ENCODE measurements at places on chromosomes 5 and 9.

DNA sequence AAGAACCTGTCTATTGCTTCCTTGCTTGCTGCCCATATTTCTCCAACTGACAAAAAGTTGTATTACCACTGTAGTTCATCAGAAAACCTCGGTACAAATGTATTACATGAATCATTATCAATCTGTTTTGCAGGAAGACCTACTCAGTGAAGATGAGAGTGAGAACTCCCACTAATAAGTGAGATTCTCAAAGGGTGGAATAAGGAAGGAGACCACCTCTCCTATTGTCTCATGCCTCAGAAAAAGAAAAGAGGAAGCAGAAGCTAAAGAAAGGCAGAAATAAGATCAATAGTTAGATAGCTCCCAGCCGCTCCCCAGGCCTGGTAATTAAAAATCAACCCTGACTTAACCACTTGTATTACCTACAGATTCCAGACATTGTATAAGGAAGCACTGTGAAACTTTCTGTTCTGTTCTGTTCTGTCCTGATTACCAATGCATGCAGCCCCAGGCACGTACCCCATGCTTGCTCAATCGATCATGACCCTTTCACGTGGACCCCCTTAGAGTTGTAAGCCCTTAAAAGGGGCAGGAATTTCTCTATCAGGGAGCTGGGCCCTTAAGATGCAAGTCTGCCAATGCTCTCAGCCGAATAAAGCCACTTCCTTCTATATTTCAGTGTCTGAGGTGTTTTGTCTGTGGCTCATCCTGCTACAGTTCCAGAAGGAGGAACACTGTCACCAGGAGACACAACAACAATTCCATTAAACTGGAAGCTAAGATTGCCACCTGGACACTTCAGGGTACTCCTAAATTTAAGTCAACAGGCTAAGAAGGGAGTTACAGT lies 152.5 kb upstream of the COX7C start:
- no peak for DNase-seq

DNA sequence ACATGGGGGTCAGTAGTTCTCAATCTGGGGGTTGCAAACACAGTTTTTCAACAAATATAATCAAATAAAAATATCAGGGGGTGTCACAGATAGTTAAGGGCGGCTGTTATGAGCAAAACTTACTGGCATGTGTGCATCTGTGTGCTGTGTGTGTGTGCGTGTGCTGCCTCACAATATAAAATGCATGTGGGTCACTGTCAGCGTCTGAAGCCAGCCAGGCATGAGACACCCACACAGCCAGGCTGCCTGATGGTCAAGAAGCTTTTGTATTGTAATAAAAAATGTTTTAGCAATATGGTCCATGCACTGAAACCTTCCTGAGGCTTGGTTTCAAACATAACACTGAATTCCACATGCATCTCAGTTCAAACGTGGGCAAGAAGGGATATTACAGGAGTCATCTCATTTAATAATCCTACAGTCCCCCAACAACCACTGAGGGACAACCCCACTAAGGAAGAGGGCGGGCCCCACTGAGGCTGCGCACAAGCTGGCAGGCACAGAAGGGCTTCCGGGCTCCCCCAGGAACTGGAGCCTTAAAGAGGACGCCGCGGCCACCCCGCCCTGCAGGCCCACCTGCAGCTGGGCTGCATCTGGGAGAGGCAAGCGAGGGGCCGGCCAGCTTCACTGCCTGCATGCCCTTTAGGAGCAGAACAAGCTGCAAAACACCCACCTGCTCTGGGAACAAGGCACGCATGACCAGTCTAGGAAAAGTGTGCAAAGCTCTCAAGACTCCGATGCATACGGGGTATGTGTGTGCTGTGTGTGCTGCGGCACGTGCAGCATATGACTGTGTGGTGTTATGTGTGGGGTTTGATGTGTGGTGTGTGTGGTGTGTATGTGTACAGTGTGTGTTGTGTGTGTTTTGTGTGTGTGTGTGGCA lies 14.1 kb downstream of the SEMA4D start:
- DNase-seq: no peak

GRCh38 chr9:123343443-123344191 lies 12.4 kb upstream of the CRB2 start:
- no peak for DNase-seq

- no peak for DNase-seq
Observed at GRCh38 chr5:476102-476813, 33.3 kb downstream of the EXOC3 start.

DNA sequence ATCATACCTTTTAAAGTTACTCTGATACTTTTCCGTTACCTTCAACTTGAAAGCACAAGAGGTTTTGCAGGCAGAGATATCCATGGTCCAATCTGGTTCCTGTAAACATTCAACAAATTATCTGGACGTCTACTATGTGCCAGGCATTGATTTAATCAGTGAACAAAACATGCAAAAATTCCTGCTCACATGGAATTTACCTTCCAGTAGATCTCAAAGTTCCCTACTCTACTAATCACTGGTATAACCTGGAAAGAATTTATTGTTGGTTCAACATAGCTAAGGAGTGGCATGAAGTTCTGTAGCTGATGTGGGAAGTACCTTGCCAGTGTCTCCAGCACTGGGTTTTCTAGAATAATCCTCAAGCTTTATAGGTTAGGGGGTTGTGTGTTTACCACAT lies 9.8 kb downstream of the OCLN start:
- no peak for DNase-seq

GRCh38 chr5:26482076-26482809 lies 556.1 kb downstream of the CDH9 start:
- no peak for DNase-seq

GRCh38 chr9:3403315-3403714 lies 122.5 kb downstream of the RFX3 start:
- DNase-seq: no peak

- no peak for DNase-seq
Observed at GRCh38 chr9:108838017-108838416, 17.8 kb downstream of the ACTL7B start.

- no peak for DNase-seq
Observed at GRCh38 chr5:68682400-68683160, 411.2 kb upstream of the SLC30A5 start.

GRCh38 chr9:121646992-121647391 lies 4.4 kb upstream of the DAB2IP start:
- no peak for DNase-seq

DNA sequence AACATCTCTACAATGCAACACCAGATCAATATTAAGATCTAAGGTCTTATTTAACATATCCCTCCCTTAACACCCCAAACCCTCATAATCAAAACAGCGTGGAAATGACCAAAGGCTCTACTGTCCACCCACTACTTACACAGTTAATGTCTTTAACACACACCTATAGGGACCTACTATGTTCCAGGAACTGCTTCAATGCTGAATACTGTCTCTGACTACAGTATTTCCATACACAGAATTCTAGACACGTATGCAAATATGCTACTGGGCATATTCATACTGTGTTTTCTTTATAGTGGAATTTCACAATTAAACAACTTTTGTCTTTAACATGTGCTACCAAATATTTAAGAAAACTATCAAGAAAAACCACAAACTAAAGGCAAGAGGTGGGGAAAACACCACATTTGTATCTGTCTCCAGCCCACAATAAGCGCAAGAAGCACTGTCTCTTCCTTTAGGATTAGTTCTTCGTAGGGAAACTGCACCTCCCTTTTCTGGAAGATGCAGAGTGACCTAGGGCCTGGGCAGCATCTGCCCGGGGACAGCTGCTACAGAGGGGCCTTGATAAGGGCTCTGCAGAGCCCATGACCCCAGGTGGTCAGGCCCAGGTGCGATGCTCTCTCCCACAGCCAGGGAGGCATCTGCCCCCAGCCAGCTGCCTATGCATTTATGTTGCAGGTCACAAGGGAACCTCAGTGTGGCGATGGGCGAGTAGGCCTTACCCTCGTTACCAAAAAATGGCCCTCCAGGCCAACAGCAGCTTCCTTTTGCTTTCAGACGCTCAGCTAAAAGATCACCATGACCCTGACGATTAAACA lies 55.2 kb downstream of the PSMB7 start:
- no peak for DNase-seq

DNA sequence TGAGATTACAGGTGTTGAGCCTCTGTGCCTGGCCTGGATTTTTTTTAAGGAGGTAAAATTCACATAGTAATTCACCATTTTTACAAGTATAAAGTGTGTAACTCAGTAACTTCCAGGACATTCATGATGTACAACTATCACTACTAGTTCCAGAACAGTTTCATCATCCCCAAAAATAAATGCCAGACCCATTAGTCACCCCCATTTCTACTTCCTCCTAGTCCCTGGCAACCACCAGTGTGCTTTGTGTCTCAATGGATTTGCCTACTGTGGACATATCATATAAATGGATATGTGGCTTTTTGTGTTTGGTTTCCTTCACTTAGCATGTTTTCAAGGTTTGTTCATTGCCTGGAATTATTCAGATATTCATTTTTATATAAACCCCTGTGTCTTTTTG lies 72.5 kb upstream of the PANK3 start:
- no peak for DNase-seq

DNA sequence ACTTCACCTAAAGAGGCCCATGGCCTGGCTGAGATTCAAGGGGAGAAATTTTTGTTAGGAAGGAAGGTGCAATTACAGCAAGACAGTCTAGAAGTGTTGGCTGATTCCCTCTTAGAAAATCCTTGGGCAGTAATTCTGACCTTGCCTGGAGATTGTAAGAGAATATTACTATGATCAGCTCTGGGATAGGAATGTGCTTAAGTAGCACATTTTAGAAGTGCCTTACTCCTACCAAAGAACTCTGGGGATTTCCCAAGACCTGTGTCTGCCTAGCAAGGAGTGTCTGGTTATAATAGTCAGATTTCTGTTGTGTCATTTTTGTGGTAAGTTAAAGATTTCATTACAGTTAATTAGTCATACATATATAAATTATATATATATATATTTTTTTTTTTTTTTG lies 52.3 kb downstream of the NLN start:
- DNase-seq: no peak

DNA sequence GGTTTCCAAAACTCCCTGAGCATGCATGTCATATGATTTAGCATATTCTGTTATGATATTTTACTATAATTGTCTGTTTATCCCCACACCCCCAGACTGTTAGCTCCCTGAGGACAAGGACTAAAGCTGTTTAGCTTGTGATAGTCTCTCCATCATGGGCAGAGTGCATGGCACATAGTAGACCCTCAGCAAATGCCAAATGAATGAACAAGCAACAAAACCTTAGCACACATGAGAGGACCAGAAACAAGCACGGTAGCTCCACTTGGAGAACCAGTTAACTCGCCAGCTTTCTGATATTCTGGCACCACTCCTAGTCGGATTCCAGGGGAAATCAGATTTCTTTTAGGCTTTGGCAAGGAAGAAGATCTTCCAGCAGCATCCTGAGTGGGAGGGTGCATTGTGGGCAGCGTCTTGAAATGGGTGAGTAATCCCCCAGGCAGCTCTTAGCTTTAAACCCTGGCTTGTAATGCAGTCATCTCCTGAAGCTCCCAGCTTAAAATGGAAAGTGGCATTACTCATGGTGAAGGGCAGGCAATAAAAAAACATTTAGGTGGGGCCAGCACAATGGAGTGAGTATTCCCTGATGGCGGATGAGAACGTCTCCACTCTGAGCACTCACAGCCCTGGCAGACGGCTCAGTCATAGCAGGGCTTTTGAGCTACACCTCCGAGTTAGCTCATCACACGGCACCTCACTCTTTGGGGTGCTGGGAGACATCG lies 41.1 kb downstream of the FGF1 start:
- no peak for DNase-seq

- no peak for DNase-seq
Observed at GRCh38 chr5:92460505-92460904, 1077.4 kb upstream of the ARRDC3 start.

- DNase-seq: no peak
Observed at GRCh38 chr5:148091991-148092964, 28.5 kb downstream of the SPINK5 start.

GRCh38 chr5:132916086-132916485 lies 42.6 kb downstream of the LEAP2 start:
- no peak for DNase-seq

GRCh38 chr9:129172816-129173215 lies 5.2 kb downstream of the IER5L start:
- DNase-seq: no peak

DNA sequence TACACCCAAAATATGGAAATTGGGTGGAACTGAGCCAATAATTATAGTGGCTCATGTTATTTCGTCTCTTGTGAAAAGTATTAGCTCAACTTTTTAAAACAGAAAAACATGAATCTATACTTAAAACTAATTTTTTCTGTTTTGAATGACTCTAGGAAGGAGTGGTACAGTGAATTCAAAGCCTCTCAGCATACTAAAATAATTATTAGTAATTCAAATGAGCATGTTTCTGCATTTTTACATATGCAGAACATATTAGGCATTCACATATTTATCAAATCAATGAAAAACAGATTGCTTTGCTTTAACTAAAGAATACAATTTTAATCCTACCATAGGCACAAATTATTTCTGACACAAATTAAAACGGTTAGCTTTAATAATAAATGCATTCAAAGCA lies 54.3 kb downstream of the CSNK1A1 start:
- DNase-seq: no peak

- DNase-seq: no peak
Observed at GRCh38 chr5:126869005-126869451, 92.1 kb downstream of the LMNB1 start.

DNA sequence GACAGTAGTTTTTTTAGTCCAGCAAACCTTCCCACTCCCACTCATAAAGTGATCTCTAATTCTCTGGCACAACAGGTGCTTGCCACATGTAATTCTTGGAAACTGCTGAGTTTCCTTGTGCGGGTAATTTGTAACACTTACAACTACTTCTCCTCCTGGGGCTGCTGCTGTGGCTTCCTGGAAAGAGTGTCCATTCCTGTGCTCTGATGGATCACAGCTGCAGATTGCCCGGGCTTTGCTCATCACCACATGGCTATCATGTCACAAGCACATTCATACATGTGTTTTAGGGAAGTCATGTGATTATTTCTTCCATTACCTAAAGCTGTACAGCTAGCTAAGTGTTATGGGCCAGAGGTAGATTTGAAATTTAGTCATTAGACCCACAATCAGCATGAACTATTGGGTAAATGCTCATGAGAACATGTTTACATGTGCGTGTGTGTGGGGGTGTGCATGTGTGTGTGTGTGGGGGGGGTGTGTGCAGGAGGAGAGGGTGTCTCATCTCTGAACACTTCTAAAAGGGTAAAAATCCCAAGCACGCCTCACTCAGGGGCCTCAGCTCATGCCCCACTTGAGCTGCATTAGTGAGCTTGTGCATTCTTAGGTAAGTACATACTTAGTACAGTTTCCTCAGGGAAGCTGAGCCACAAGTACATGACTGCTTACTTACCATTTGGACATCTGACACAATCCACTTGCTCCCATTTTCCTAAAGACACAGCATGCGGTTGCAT lies 118.1 kb upstream of the CCDC112 start:
- no peak for DNase-seq

DNA sequence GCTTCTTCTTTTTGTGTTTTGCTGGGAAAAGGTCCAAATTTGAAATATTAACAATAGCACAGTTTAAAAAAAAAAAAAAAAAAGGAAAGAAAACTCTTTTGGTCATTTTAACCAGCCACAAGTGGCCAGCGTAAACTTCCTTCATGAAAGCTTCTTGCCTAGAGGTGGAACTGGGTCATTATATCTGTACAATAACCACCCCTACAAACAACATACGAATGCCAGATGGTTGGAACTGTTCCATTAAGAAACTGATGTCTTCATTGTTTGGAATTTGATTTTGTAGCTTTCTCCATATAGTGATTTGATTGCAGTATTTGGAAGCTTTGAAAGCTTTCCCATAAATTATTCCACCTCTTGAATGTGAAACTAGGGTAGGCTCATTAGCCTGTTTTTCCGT lies 18.3 kb upstream of the LPAR1 start:
- no peak for DNase-seq

- DNase-seq: no peak
Observed at GRCh38 chr5:58787987-58788386, 205.1 kb downstream of the RAB3C start.
